ENCODE measurements at places on chromosomes 6 and 20.

DNA sequence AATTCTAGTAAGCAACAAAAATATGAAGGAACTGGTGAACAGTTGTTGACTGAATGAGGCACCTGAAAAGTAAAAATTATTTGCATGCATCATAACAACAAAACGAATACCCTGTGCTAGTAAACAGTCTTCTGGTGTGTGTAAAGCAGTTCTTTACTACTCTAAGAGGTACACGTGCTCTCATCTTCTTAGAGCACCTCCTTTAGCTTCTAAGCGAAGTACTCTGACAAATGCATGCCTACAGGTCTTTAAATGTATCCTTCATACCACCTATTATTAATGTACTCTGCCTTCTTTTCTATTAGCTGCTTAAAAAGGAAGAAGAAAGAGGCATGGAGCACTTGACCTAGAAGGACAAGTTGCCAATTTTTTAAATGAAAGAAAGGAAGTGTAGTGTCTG lies 32.2 kb upstream of the MYB start:
- no peak for DNase-seq

DNA sequence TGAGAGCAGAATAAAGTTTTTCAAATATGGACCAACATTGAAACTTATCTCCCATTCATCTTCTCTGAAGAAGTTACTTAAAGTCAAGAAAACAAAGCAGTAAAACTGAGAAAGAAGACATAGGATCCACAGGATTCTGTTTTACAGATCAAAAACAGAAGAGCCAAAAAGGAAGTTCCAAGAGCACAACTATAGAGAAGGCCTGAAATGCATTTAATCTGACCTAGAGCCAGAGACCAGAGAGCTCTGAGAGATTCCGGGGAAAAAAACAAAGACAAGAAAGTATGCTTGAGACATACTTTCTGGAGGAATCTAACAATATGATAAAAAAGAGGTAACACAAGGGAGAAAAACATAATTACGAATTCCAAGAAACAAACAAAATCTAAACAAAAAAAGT lies 26.1 kb downstream of the SRPK1 start:
- DNase-seq = no peak

- no peak for DNase-seq
Observed at GRCh38 chr6:109121411-109121810, 26.1 kb downstream of the CEP57L1 start.

- DNase-seq = no peak
Observed at GRCh38 chr6:54428431-54428830, 120.2 kb downstream of the TINAG start.

- DNase-seq = no peak
Observed at GRCh38 chr6:5095236-5095635, 10.1 kb downstream of the PPP1R3G start.

DNA sequence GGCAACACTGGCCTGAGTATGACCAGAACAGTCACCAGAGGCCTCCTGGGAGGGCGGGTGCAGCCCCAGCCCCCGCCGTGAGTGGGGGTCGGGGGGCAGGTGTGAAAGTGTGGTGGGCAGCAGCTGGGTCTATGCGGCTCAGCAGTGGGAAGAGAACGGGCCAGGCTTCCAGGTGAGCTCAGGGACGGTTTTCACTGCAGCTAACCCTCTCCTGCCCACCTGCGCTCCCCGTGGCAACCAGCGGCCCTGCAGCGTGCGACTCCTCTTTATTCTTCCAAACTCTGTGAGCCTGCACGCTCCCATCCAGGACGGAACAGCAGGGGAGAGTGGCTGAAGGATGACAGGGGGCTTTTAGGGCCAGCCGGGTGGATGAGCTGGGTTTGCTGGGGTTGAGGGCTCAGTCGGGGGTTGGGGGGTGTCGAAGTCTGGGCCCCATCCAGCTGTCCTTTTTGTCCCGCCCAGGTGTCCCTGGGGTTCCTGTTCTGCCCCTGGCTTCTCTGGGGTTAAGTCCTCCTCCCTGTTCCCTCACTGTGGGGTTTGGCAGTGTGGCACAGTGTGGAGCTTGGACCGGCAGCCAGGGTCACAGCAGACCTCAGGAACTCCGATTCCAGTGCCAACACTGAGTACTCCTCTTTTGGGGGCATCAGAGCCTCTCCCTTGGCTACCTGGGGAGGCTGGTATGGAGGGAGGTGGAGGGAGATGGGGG lies 859 bp upstream of the BIRC7 start:
- DNase-seq = no peak

DNA sequence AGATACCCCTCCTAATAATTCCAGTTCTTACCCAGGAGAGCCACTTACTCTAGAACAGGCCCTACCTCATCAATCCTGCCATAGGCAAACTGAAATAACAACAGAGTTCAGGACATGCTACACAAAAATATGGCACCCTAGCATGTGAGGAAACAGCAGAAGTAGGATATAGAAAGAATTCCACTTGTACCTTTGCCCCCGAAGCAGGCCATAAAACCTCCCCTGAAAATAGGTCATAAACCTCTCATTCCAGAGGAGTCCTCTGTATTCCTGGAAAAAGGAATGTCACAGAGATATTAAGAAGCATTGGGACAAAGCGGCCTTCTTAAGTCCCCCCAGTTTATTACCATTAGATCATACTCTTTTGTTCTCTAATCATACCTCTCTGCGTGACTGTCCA lies 504.3 kb upstream of the MARCKS start:
- DNase-seq = no peak

DNA sequence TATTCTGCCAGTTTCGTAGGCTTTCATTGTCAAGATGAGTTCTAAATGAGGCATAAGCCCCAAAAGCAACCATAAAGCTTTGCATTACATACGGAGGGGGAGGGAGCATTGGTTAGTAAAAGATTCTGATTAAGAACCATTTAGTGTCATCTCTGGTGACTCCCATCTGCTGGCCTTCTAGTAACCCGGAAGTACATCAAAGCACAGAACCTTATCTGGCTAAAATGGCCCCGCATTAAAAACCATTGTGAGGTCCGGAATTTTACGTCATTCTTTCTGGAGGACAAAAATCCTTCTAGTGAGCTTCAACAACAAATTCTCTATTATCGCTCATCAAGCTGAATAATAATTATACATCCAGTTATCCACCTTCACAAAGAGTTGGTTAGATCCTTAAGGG lies 37.8 kb downstream of the METTL24 start:
- DNase-seq = no peak

DNA sequence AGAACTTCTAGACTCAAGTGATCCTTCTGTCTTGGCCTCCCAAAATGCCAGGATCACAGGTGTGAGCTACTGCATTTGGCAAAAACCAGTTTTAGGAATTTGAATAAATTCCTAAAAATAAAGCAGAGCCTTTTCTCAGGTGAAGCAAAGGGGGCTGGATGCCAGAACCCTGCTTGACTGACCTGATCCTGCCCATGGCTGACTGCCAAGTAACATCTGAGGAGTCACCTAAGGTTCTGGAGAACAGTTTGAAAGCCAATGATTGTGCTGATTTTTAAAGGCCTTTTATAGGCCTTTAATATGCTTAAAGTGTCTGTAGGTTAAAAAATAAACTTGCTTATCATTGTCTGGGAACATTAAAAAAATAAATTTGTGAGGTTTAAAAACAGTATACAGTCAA lies 14.1 kb upstream of the ZSCAN12 start:
- DNase-seq = no peak

DNA sequence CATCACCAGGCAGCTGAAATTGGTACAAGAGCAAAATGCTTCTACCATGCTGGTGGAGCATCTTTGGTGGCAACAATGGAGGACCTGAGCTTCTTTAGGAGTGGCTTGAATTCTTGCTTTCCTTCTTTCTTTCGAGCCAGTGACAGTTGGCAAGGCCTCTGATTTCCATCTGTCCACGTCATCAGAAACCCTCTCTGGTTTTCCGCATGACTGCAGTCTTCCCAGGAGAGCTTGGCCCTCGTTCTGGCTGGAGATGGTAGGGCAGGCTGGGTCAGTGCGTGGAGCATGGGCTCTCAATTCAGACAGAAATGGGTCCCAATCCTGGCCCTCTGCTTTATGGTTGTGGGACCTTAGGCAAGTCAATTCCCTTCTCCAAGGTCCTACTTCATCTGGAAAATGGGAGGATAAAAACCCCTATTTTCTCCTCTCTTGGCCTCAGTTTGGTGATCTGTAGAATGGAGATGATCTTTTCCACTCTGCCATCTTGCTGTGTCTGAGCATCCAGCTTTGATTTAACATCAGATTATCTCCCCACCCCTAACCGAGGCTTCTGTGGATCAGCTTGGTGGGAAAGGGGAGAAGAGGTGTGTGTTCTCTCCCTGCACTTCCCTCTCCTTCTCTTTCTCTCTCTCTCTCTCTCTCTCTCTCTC lies 3.6 kb upstream of the BPIFB1 start:
- no peak for DNase-seq

- no peak for DNase-seq
Observed at GRCh38 chr6:97654674-97655073, 371.7 kb upstream of the MMS22L start.

GRCh38 chr20:58306421-58307261 lies 2.9 kb upstream of the RAB22A start:
- peak; percentile 87 for DNase-seq

DNA sequence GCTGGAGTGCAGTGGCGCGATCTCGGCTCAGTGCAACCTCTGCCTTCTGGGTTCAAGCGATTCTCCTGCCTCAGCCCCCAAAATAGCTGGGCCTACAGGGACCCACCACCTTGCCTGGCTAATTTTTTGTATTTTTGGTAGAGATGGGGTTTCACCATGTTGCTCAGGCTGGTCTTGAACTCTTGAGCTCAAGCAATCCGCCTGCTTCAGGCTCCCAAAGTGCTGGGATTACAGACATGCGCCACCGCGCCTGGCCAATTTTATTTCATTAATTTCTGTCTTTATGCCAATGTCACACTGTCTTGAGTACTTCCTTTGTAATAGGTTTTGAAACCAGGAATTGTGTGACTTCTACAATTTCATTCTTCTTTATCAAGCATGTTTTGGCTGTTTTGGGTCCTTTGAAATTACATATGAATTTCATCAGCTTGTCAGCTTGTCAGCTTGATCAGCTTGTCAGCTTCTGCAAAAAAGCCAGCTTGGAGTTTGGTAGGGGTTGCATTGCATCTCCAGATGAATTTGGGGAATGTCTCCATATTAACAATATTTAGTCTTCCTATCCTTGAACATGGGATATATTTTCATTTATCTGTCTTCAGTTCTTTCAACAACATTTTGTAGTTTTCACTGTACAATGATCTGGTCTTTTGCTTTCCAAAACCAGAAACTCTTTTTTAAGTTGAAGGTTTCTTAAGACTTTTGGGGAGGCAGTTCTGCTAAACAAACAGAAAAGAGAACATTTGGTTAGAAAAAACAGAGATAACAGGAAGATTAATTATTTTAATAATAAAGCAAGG lies 20.8 kb downstream of the ZFAND3 start:
- no peak for DNase-seq

- no peak for DNase-seq
Observed at GRCh38 chr20:20217621-20218020, 150.3 kb upstream of the INSM1 start.

- DNase-seq = no peak
Observed at GRCh38 chr6:36717231-36717825, 19.7 kb downstream of the RAB44 start.

DNA sequence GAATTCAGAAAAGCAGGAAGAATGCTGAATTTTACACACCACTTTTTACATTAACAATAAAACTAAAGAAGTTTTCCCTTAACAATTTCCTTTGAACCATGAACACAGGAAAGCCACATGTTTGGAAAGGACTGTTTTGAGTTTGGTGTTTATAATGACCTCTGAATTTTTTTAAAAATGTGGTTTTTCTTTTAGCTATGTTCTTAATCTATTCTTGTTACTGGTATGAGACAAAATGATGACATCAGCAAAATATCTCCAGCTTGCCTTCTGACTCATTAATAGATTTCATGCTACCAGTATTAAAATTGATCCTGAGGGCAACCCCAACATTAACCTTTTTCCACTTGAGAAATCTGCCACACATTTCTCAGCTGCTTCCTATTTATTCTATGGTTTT lies 217.5 kb upstream of the THEMIS start:
- no peak for DNase-seq

- DNase-seq = no peak
Observed at GRCh38 chr20:38243709-38244020, 16.9 kb downstream of the KIAA1755 start.

DNA sequence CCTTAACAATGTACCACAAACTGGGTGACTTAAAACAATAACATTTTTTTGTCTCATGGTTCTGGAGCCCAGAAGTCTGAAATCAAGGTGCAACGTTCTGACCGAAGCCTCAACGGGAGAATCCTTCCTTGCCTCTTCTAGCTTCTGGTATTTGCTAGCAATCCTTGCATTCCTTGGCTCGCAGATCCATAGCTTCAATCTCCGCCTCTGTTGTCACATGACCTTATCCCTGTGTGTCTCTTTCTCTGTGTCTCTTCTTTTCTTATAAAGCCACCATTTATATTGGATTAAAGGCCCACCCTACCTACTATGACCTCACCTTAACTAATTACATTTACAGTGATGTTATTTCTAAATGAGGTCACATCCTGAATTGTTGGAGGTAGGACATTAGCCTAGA lies 37.2 kb upstream of the DOK5 start:
- no peak for DNase-seq

- no peak for DNase-seq
Observed at GRCh38 chr6:128532827-128533226, 12.4 kb upstream of the PTPRK start.

DNA sequence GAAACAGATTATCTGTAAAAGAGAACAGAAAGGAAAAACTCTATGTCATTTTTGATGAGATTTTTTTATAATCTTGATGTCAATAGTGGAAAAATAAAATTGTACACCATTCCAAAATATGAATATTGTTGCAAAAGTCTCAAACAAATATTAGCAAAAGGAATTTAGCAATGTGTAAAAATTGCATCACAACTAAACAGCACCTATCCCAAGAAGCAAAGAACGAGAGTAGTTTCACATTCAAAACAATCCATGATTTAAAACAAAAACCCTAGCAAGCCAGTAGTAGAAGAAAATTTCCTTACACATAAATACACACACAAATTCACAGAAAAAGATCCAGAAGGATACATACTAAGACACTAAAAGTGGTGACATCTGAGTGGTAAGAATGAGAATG lies 38.4 kb downstream of the LCA5 start:
- no peak for DNase-seq

DNA sequence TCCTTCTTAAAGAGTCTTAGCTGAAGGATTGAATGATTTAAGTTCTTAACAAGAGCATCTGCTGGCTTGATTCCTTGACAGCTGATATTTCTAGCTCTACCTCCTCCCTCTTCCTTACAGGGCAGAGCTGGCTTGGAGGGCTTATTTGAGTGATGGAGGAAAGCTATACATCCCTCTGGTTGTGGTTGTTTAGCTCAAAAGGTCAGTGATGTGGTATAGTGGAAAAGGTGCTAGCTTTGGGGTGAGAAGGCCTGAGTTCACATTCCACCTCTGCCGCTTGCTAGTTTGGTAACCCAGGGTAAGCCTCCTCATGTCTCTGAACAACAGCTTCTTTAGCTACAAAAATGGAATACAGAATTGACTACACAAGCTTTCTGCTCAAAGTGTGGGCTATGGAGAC lies 8.3 kb downstream of the CHMP4B start:
- no peak for DNase-seq

- peak; percentile 90 for DNase-seq
Observed at GRCh38 chr20:33731693-33732165, at the start of gene ZNF341. TSS of gene ZNF341 (plus strand) at chr20:33731996. CDS start at chr20:33732022, 26 bp downstream.

All from naive thymus-derived CD8-positive, alpha-beta T cell (primary cell).